GM12891 (cell line): ENCODE measurements at places on chromosomes 1 and 21.

GRCh38 chr1:11486231-11487009 lies 7.5 kb downstream of the DISP3 start:
- no peak for DNase-seq

- DNase-seq = no peak
These were observed 14.1 kb downstream of the PEA15 start for GRCh38 chr1:160219062-160219929.

GRCh38 chr1:229781453-229781852 lies 155.4 kb downstream of the URB2 start:
- no peak for DNase-seq

DNA sequence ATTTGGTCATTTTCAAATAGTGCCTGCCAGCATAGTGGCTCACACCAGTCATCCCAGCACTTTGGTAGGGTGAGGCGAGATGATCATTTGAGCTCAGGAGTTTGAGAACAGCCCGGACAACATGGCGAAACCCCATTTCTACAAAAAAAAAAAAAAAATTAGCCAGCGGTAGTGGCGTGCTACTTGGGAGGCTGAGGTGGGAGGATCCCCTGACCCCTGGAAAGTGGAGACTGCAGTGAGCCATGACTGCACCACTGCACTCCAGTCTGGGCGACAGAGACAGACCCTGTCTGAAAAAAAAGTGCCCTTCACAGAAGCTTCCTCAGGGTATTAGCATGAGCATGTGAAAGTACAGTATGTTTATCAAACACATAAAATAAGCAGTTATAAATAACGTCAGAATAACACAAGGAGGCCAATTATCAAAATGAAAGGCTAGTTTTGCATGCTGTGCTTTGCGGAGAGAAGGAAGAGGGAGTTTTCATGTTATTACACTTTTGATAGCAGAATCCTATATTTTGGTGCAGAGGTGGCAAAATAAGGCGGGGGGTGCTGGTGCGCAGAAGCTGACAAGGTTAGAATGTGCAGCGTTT lies 781 bp upstream of the METTL13 start:
- DNase-seq = no peak

GRCh38 chr1:233313434-233314155 lies 13.9 kb upstream of the MAP3K21 start:
- DNase-seq = no peak

DNA sequence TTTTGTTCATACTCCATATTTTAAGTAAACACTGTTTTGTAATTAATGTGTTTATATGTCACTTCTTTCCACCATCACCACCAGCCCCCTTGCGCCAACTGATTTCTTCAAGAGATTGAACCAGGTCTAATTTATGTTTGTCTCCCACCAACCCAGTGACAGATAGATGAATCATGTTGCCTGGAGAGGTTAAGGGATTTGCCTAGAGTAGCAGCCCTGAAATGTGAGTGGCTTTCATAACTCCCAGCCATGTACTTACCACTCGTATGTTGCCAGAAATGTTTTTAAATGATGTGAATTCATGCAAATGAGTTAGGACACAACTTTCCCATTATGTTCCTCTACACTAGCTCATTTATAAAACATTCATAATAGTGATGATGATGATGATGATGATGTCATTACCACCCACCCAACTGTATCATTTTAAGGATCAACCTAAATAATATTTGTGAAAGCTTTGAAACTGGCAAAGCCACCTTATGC lies 86.9 kb downstream of the LRRC8D start:
- no peak for DNase-seq

GRCh38 chr1:15775706-15776105 lies 17.1 kb downstream of the FBLIM1 start:
- no peak for DNase-seq

DNA sequence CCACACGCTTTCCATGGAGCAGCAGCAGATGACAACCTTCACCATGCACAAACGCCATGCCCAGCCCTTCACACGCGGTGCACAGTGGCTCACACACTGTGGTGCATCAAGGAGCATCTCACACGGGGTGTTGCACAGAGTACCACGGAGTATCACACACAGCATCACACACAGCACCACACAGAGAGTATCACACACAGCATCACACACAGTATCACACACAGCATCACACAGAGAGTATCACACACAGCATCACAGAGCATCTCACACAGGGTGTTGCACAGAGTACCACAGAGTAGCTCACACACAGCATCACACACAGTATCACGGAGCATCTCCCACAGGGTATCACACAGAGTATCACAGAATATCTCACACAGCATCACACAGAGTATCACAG lies 122.2 kb upstream of the RAB4A start:
- DNase-seq = no peak

DNA sequence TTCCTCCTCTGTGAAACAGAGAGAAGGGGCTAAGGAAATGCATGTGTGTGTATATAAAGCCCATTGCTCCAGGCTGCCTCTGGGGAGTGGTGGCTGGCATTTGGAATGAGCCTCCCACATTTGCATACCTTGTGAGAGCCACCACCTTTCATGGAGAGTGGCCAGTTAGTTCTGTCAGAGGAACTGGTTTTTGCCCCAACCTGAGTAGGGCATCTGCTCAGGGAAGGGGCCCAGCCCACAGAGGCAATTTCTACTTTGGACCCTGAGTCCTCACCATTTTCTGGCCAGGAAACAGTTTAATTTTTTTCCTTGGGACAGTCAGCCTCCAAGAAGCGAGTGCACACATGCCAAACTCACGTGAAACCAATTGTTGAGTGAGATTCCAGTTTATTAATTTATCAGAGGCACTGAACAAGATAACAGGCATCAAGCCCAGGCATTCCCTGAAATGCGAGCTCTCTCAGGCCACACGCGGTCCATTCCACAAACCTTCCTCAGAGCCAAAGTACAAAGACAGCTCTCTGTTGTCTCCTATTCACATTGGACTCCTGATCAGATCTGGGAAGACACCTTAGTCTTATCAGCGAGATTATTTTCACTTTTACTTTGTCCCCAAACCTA lies 1.0 kb upstream of the SLC6A9 start:
- DNase-seq = no peak

DNA sequence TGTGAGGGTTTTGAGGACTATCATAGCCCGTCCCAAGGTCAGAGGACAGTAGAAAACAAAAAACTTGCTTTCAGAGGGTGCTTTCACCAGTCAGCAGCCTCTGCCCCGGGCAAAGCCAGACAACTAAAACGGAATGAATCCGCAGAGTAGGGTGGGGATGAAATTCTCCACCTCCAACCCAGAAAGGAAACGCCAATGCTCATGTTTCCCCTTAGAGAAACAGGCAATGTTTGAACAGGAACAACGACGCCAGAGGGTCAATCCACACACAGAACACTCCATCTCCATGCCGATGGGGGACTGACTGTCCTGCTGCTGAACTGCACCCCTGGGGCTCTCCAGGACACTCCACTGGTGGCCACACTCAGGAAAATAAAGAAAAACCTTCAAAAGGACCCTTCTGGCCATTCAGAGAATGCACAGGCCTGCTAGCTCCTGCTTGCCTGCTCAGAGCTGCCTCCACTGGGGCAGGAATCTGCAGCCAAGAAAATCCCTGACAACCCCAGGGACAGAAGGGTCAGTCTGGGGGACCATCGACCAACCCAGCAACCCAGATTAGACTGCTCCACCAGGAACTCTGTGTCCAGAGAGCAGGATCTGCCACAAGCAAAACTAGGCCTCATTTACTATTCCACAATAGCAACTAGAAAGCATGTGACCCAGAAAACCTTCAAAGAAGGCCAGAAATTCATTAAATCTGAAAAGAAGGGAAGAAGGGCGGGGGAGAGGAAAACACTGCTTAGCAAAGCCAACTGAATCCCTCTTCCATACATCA lies 116.0 kb downstream of the TOMM20 start:
- DNase-seq = no peak

DNA sequence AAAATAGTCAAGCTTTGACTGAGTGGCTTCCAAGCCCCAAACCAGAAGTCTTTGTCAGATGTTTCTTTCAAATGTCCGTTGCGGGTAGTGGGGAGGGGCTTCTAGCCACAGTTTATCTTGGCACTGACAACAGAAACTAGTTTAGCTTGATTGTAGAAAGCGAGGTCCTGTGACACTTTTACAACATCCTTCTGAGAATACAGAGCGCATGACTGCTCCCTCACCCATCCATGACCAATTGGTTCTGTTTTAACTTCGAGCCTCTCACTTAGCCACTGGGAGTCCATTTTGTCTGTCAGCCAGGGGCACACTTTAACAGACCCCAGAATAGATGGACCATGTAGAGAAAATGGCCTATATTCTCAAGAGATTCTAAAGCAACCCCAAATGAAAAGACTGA lies 199.2 kb upstream of the ST6GALNAC5 start:
- DNase-seq = no peak

- DNase-seq = no peak
These were observed 1.6 kb downstream of the HSPB7 start for GRCh38 chr1:16015960-16016901.
